ENCODE measurements at places on chromosomes 13 and 19.

- DNase-seq, result no peak
Observed at GRCh38 chr13:79740991-79741390, 260.0 kb downstream of the NDFIP2 start.

- DNase-seq, result no peak
Observed at GRCh38 chr19:46791944-46792343, 3.5 kb upstream of the SLC1A5 start.

DNA sequence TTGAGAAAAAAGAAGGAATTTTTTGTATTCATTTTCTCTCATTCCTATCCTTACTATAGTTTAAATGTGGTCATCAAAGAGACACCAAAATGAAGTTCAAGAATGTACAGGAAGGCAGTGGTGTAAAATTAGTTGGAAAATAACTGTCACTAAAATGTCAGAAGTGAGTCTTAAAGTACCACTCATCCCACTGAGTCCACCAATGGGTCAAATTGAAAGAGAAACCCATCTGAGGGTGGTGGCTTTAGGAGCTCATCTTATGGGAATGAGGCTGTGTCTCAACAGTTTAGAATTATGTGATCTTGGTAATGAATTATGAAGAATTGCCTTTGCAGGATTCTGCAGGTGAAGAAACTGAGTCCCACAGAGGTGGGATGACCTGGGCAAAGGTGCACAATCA lies 403.5 kb downstream of the FGF9 start:
- no peak for DNase-seq

- no peak for DNase-seq
Observed at GRCh38 chr19:18233224-18233825, 7.1 kb upstream of the PDE4C start.

GRCh38 chr19:19911150-19911549 lies 10.4 kb downstream of the ZNF93 start:
- DNase-seq, result no peak

DNA sequence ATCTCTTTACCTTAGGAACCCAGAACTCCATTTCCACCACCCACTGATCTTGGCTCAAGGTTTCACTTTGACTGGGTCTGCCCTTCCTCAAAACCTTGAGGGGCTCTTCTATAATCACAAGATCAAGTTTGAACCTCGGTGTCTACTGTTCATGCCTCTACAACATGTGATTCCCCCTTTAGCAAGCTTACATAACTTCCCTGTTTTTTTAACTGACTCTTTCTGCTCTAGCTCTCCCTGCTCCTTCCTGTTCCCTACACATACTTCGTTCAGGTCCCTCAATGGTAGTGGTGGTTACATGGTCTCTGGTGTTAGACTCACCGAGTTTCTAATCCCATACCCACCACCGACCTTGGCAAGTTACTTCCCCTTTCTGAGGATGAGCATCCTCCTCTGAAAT lies 26.7 kb downstream of the CEACAM8 start:
- no peak for DNase-seq

- DNase-seq, result no peak
Observed at GRCh38 chr19:37905946-37906868, at the start of gene WDR87. Gene WDR87, minus strand, starts transcription at chr19:37906594. Its CDS starts 8,355 bp downstream, at chr19:37898239.

DNA sequence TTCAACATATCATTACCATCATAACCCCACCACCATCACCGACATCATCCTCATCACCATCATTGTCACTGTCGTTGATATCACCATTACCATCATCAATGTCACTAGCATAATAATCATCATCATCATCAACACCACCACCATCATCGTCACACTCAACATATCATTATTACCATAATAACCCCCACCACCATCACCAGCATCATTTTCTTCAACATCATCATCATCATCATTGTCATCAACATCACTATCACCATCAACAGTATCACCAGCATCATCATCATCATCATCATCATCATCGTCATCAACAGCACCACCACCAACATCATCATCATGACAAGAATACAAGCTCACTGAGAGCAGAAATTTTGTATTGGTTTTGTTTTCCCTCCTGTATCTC lies 83.8 kb downstream of the MBD3L1 start:
- DNase-seq, result no peak

GRCh38 chr13:21330126-21330861 lies 128.8 kb downstream of the ZDHHC20 start:
- no peak for DNase-seq

DNA sequence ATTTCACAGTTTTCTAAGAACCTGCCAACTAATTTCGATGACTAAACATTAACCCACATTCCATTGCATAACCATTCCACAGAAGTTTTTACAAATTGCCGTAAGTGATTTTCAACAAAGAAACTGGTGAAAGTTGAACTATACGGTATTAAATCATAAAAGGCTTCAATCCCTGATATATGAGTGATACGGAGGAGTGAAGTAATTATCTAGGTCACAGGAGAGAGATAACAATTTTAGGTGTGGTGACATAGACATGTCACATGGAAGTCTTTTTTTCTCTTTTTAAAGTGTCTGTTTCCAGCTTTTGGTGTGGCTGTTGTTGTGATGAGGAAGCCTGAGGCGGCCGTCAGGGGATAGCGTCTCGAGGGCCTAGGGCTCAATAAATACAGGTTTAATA lies 29.4 kb downstream of the TBC1D4 start:
- DNase-seq, result no peak

- DNase-seq, result no peak
Observed at GRCh38 chr19:38239816-38240215, 15.8 kb upstream of the DPF1 start.

- no peak for DNase-seq
Observed at GRCh38 chr19:21028969-21029268, 8.5 kb downstream of the ZNF430 start.

DNA sequence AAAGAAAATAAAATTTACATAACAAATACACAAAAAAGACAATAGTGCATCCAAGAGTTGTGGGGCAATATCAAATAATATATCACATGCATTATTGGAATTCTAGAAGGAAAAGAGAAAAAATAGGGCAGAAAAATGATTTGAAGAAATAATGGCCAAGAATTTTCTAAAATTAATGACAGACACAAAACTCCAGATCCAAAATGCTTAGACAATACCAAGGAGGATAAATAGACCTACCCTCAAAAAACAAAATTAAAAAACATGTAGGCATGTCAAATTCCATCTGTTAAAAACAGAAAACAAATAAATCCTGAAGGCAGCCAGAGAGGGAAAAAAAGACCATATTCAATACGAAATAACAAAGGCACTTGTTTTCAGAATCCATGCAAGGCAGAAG lies 191.5 kb upstream of the ZNF536 start:
- no peak for DNase-seq
